ENCODE measurements at places on chromosomes 7 and 10.

- no peak for DNase-seq
Observed at GRCh38 chr7:109763611-109764010, 1193.9 kb downstream of the DNAJB9 start.

- DNase-seq, result no peak
Observed at GRCh38 chr7:143258831-143259230, 4.4 kb upstream of the GSTK1 start.

- no peak for DNase-seq
Observed at GRCh38 chr7:34242391-34242790, 337.1 kb downstream of the BMPER start.

DNA sequence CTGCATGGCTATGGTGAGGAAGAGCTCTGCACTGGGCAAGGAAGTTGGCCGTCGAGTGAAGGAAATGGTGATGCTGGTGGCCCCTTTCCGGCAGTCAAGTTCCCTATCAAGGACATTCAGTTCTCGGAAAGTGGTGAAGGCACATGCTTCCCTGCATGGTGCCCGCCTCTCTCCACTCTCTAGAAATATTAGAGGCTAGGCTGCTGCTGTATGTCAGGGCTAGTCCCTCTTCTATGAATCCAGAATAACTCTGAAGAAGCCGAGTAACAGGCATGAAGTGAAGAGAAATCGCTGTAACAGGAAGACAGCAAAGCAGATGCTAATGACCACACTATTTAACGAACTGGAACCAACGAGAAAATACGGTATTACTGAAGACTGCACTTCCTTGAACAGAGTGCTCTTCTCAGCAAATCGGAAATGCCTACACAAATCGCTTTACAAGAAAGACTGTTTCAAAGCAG, 5.4 kb downstream of the IDI1 start:
- no peak for DNase-seq

DNA sequence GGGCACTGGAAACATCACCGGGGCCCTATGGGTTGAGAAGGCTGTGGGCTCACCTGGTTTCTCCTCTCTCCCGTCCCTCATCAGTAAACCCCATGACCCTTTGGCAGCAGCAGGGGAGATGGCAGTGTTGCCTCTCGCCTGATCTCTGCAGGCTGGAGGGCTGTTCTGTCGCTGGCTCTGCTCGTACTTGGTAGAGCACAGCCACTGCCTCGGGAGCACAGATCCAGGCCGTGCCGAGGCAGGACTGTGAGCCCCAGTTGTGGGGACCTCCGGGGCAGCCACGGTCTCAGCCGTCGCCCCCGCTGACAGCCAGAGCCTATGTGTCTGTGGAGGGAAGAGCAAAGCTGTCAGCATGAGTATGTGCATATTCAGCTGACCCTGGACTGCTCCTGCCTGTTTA, 94.9 kb downstream of the PTPRE start:
- no peak for DNase-seq

DNA sequence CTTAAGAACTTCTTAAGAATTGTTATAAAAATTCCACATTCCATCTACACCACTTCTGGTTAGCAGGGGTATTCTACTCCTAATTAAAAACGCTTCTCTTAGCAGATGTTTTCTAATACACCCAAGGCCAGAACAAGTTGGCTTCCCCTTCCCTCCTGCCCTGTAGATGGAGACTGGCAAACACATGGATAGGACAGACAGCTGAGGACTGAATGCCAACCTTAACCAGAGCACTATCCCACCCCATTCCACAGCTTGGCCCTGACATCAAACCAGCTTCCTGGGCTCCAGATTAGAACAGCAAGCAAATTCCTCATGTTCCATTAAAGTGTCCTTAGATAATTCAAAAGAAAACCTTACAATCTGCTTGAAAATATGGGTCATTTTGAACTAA, 56.6 kb upstream of the IL6 start:
- no peak for DNase-seq

GRCh38 chr10:38600696-38601095, 506.6 kb downstream of the ZNF37A start:
- no peak for DNase-seq

GRCh38 chr10:118497227-118497626, 98.2 kb downstream of the PRLHR start:
- DNase-seq, result no peak

DNA sequence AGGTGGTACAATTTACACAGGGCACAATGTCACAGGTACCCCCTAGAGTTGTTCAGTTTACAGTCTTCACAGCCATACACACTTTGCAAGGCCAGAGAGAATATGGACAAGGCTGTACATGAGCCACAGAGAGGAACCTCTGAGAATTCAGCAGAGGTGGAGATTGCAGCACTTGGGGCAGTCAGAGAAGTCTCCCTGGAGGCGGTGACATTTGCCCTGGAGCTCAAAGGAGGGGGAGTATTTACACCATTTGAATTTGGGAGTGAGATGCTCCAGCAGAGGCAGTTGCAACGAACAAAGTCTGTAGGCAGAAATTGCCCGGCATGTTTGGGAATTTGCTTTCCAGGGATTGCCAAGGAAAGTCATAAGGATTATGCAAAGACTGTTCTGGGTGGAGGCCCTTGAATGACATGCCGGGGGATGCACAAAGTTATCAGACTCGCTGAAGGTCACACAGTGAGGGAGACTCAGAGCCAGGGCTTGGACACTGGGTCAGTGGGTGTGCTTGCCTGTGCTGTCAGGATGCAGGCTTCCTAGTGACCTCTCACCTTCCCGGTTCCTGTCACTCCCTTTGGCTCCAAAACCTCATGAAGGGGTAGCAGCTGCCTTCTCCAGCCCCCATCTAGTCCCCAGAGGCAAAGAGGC, 160.7 kb upstream of the PCBD1 start:
- DNase-seq, result no peak

GRCh38 chr10:34907743-34908430, 92.8 kb upstream of the PARD3 start:
- no peak for DNase-seq

DNA sequence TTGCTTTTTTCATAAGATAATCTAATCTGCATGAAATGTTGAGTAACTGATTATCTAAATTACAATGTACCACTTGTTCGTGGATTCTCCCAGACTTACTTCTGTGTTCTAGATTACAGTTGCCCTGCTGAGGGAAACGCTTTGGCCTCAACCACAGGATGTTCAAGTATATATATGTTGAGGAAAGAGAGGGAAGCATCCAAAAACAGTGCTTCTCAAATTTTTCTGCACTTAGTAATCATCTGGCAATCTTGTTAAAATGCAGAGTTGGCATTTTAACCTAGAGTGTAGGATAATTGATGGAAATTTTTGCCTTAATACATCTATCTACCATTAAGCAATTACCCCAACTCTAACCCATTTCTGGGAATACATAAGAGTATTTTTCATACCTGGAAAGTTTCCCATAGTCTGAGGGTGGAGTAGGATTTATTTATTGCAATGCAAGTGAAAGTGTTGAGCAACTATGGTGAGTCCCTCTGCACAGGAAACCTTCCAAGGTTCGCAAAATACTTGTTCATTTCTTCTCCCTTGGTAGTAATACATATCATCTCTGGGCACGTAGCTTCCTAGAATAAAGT, 59.6 kb upstream of the C1GALT1 start:
- no peak for DNase-seq

DNA sequence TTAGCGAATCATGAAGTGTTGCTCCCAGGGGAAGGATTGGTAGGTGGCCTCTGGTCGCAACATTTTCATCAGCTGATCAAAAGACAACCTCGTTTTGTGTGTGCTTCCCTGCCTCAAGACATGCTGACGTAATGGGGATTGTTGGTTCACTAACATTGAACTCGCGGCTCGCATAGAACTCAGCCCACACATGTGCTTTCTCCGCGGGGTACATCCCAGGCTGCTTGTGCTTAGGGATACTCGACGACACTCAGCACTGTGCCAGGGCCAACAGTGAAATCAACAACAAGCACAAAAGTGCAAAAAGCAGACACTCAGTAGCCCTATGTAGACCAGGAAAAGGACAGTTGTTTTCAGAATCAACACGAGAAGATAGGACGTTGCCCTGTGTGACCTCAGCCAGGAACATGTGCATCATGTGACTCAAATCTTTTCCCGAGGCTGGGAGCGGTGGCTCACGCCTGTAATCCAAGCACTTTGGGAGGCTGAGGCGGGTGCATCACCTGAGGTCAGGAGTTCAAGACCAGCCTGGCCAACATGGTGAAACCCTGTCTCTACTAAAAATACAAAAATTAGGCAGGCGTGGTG, 20.8 kb downstream of the WIPI2 start:
- DNase-seq, result no peak

- no peak for DNase-seq
Observed at GRCh38 chr10:49366460-49366859, 29.4 kb downstream of the DRGX start.

DNA sequence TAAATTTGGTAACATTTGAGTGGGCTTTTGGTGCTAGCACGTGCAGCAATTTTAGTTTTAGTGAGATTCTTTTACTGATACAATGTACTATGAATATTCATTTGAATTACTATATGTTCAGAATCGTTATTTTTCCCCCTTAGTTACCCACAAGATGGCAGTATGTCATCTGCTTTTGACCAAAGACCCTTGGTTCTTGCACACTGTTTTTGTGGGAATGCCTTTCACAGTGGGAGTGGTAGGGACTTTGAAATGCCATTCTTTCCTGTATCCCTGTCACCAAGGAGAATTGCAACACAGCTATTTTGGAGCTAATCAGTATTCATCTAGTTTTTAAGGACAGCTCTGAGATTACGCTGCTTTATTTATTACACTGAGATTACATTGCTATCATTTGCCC, 40.6 kb downstream of the SEC23IP start:
- no peak for DNase-seq

GRCh38 chr7:32326078-32326477, 164.1 kb downstream of the LSM5 start:
- no peak for DNase-seq

GRCh38 chr10:94066411-94066810, 72.7 kb downstream of the PLCE1 start:
- no peak for DNase-seq

GRCh38 chr10:13969792-13970140, 361.0 kb downstream of the FRMD4A start:
- no peak for DNase-seq

- no peak for DNase-seq
Observed at GRCh38 chr7:49564379-49564714, 209.1 kb upstream of the VWC2 start.

DNA sequence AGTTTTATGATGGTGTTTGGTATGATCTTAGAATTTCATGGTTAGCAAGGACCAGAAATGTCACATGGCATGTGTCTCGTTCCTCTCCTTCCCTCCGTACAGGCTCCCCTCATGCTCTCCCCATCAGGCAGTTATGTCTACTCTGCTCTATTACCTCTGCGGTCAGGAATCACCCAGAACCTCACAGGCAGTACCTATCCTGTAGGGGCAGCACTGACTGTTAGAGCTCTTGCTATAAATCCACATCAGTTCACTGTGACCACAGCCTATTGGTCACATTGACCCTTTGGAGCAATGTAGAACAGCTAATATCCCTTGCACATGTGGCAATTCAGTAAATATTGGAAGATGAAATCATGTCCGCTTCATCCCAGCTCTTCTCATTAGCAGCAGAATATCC, 151.8 kb downstream of the WNT2 start:
- no peak for DNase-seq

DNA sequence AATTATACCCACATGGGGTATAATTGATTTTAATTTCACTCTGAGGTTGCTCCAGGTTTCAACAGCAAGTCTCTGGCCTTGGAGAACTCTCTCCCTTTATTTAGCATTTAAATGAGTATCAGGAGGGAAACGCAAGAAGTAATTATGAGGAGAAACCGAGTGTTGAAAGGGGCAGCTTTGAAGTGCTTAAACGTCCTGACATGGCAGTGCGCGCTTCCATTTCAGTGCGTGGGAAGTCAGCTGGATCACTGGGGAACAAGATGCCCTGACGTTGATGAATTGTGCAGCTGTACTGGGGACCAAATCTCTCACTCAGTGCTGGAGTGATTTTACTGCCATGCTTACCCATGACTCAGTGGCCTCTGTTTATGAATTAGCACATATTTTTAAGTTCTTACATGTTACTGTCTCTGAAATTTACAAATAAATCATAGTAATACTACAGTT, 106.0 kb upstream of the PRR15 start:
- no peak for DNase-seq

GRCh38 chr10:9209105-9209798, 1154.8 kb downstream of the GATA3 start:
- no peak for DNase-seq

DNA sequence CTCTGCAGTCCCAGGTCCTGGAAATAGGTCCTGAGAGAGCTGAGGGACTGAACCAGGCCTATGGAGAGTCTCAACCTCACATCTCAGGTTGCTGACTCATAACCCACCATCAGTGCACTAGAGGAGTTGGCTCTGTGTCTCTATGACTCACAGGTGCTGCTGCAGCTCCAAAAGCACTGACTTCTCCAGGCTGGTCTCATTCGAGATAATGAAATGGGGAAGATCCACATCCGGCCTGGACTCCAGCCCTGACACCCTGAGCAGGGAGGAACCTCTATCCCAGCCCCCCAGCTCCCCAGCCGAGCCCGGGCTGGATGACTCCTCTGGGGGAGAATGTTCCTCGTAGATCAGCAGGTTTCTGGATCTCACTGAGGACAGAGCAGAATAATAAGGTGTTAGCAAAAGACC, 35.5 kb upstream of the DGKI start:
- DNase-seq, result no peak

DNA sequence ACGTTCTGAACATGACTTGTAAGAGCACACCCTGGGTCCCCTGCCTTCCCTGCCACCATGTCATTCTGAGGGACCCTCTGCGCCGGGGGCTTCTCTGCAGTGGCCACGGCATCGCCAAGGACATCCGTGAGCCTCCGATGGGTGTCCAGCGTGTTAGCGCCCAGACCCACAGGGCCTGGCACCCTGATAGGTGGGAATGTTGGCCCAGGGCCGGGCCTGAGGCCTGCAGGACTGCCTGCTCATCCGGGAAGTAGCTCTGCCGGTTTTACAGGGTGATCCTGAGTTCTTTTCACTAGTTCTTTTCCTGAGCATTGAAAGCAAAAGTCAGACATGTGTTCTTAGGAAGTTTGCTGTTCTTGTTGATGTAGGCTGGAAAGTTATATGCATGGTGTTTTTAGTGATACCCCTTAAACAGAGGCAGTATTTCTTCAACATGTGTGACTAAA, 54.5 kb downstream of the WDR37 start:
- DNase-seq, result no peak
